Stimulated activated CD4-positive, alpha-beta T cell treated with anti-CD3 and anti-CD28 coated beads, Interleukin-12 subunit alpha, Interleukin-12 subunit beta, amount 100 ng/mL, for 48 hours (primary cell): ENCODE measurements at places on chromosomes 3 and 15.

DNA sequence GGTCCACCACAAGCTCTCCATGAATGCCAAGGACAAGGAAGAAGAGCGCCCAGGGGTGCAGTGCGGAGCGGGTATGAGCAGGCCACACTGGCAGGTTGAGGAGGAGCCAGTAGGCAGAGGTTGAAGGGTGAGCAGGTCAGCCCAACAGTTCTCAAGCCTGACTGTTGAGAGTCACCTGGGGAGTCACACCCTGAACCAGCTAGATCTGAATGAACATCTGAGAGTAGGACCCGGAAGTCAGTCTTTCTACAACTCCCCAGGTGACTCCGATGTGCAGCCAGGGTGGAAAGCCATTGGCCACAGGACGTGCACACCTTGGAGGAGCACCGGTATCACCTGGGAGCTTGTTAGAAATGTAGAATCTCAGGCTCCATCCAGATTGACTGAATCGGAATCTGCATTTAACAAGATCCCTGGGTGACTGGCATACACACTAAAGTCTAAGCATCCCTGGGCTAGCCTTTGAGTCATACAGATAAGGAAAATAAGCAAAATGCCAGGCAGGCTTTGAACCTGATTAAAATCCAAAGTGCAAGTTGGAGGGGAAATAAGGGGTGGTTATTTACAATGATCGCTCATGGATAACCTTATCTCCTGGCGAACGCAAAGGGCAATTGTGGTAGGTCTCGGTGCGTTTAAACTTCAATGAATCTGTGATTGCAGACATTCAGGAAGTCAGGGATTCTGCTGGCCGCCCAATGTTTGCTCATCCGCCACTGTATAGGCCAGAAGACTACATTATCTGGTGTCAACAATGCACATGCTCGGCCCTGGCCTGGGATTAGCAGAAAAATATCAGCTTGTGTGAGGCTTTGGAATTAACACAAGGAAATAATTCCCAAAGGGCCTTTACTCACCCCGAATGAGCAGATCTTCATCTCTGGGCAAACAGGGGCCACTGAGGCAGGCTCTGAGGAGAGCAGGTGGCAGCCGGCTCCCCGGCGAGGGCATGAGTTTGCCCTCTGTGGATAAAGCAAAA, 11.7 kb upstream of the LYZL4 start:
- DNase-seq = no peak

DNA sequence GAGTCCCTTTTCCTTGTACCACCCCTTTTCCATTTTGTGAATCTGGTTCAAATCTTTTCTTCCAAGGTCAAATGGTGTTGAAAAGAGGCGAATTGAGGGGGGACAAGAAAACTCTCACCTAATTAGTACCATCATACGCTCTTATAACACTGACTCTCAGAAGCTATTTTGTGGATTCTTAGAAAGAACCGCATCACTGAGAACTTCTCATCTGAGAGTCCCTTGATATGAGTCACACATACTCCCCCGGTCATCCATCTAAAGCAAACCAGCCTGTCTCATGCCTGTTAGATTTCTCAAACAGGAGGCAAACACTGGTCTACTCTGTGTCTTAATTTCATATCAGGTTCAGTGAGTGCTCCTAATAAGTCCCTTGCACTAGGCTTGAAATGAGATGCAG, 76.5 kb upstream of the SPRED1 start:
- no peak for DNase-seq

DNA sequence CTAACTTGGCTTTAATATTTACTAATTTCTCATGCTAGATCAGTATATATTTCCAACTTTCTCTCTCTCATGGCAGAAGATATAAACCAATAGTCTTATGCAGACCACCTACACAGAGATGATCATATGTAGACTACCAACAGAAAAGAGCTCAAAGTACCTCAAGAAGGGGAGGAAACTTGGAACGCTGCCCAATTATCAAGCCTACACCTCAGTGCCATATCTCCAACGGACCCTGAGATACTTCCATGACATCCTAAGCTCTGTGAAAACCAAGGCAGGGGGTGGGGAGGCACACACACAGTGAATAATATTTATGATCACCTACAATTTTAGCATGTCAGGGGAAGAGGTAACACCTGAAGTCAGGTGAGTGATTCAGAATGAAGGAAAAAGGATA, 100.6 kb downstream of the STAG1 start:
- DNase-seq = no peak

- no peak for DNase-seq
These were observed 55.3 kb upstream of the P2RY1 start for GRCh38 chr3:152779653-152780052.

DNA sequence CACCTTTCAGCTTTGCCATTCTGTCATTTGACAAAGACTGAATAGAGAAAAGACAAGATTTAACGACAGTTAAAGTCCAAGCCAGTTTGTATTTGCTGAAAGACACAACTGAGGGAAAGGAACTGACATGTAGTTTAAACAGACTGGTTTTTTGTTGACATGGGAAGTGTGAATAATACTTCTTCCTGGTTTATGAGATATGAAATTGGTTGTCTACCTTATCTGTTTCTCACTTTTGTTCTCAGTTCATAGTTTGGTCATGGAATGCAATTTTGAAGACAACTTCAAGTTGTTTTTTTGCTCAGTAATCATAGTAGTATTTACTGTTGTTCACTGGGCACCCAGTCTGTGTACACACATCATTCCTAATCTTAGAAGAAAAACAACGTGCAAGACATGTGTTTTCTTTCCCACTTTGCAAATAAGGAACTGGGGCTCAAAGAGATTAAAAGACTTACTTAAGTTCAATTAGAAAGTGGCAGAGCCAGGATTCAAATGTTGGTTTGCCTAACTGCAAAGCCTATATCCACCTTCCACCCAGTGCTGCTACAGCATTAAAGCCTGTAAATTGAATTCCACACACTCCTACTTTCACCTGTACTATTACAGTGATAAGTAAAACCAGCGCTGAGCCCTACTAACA, 103.5 kb downstream of the LPP start:
- DNase-seq = no peak

- DNase-seq = no peak
These were observed 615.6 kb upstream of the DPPA4 start for GRCh38 chr3:109952924-109953323.

- peak; percentile 39 for DNase-seq
These were observed 583 bp upstream of the C3orf49 start for GRCh38 chr3:63818282-63819150.

DNA sequence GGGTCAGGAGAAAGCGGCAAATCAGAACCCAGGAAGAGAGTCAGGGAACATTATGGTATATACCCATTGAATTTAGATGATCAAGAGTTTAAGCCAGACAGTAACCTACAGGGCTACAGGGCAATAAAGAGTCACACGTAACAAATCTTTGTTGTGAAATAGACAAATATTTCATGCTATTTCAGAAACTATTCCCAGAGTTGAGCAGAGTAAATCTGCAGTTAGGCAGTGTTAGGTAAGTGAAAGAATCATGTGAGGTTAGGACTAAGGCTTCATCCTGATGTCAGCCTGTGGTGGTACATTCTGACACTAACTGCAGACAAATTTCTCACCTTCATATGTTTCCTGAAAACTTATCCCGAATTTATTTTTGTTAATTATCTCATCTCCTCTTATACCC, 153.0 kb downstream of the UBE2E2 start:
- no peak for DNase-seq

GRCh38 chr15:58357529-58358476, 74.0 kb upstream of the LIPC start:
- peak; percentile 23 for DNase-seq

DNA sequence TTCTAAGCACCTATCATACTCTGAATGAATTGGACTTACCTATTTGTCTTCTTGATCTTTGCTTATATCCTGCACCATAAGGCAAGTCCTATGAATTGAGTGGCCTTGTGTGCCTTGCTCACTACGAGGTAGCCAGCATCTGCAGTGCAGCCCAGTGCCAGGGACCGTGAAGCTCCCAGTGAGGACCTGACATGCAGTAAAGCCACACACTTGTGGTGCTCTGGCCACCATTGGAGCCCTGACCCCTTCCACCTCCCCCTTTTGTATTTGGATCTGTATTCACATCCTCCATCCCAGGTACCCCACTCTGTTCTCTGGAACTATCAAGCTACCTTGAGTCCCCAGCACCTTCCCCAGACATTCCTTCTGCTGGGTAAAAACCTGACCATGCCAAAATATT, 52.1 kb downstream of the BSN start:
- no peak for DNase-seq
